ENCODE measurements at places on chromosomes 11 and 22.

- DNase-seq: peak; percentile 90
Measured at GRCh38 chr11:120335908-120336640, at the start of gene ARHGEF12. ARHGEF12 (plus strand) TSS chr11:120336413; CDS start chr11:120337244, 831 bp downstream.

DNA sequence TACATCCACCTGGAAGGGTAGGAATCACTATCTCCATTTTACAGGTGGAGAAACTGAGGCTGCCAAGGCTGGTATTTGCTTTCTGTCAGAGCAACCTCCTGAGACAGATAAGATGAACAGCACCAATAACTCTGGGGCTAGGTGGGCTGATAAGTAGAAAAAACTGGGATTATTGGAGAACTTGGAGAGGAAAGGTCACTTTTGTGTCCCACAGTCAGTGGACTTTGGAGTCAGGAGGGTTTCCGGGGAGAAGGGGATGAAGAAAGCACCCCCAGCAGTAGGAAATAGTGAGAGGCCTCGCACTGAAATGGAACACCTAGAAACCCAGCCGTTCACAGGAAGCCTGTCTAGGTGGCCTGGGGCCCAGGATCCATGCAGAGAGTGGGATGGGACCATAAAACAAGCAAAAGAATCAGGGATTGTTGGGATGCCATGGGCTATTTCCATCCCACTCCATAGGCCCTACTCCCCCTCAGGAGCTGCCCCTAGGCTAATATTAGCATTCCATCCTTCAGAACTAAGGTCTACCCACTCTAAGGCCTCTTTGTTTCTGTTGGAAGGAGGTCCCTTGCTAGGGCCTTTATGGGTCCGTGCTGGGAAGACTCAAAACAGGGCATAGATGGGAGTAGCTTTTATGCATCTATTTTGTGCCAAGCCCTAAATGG, 31.0 kb upstream of the FCHSD2 start:
- no peak for DNase-seq

DNA sequence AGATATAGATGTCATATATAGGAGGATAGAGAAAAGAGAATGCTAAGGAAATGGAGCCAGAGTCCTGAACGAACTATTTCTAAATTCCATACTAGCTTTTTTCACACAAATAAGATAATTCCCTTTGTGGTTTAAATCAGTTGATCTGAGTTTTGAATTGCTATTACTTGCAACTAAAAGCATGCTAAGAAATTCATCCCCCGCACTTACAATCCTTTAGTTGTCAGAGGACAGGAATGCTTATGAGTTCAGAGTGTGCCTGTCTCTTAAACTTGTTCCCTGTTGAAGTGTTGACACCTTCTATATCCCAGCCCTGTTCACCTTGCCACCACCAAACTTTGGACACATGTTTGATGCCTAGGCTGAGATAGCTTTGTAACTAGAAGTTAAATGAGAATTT, 406.2 kb downstream of the METTL15 start:
- no peak for DNase-seq

GRCh38 chr11:68664141-68664540, 20.2 kb upstream of the GAL start:
- no peak for DNase-seq

- DNase-seq: no peak
Measured at GRCh38 chr11:595400-595799, 19.1 kb downstream of the PHRF1 start.

- DNase-seq: no peak
Measured at GRCh38 chr11:117822074-117823033, 2.2 kb downstream of the FXYD2 start.

DNA sequence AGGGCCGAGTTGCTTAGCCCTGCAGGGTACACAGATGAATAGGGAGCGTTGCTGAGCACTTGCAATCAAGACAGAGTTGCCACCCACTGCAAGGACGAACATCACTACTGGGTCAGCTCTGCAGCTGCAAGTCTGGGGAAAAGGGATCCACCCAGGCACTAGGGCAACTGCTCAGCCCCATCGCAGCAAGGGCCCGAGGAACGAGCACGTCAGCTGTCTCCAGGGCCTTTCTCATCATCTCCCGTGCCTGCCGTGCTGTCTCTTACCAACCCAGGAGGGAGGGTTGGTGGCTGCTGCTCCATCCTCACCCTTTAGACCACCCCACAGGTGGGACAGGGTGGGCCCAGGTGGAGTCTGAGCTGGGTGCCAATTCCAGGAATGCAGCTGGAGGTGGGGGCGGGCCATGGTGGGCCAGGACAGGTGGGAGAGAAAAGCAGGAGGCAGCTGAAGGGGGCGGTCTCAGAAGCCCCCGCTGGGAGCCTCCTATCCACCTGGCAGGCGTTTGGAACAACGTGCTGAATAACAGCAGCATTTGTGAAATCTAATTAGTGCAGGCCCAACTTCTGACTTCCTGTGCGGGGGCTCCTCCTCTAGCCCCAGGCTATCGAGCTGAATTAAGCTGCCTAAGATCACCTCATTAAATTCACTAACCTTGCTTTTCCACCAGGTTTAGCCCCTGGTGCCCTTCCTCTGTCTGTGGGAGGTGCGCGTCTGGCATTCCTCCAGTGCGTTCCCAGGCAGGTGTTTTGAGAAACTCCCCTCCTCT, 252.5 kb downstream of the ST3GAL4 start:
- DNase-seq: no peak

- no peak for DNase-seq
Measured at GRCh38 chr11:61507962-61508861, at the start of gene LRRC10B. LRRC10B (plus strand) TSS chr11:61508749; CDS start chr11:61508999, 250 bp downstream.

DNA sequence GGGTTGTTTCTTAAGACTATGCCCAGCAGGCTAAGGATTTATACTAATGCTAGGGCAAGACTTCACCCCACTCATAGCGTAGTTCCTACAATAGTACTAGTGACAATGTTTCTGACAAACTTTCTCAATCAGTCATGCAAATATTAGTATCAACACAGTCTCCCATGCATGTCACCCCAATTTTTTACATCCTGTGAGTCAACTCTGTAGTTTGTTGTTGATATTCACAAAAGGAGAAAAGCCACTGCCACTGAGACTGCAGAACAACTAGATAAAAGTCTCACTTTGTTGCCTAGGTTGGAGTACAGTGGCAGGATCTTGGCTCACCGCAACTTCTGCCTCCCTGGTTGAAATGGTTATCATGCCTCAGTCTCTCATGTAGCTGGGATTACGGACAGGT, 155.2 kb downstream of the RBFOX2 start:
- DNase-seq: no peak

- DNase-seq: no peak
Measured at GRCh38 chr11:18063125-18063524, 17.1 kb upstream of the TPH1 start.

GRCh38 chr11:64173616-64174355, 7.9 kb upstream of the MACROD1 start:
- DNase-seq: no peak

- DNase-seq: no peak
Measured at GRCh38 chr22:45290410-45290936, 5.7 kb downstream of the UPK3A start.

GRCh38 chr11:14082338-14082737, 119.8 kb downstream of the SPON1 start:
- no peak for DNase-seq

DNA sequence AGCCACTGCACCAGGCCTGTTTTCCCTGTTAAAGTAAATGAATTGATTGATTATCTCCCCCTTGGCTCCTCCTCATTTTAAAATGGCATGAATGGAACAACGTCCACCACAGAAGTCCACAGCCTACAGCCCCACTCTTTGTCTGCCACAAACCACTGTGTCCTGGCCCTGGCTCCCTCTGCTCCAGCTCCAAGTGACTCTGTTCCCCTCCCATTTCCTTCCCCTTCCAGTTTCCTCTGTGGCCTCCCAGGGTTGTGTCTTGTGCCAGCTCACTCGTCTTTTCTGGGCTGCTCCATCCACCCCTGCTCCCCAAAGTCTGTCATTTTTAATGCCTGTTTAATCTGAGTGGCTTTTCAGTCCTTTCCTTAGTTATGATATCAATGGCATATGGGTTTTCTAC, 52.4 kb upstream of the CD5 start:
- no peak for DNase-seq

DNA sequence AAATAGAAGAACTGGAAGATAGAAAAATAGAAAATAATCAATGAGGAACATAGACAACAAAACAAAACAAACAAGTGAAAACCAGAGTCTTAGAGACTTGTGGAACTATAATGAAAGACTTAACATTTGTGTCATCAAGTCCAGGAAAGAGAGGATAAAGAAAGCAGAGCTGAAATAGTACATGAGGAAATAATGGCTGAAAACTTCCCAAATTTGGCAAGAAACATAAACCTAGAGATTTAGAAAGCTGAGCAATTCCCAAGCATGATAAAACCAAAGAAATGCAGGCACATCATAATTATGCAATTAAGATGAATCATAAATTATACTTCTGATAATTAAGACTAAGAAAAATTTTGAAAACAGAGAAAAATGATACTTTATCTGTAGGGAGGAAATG, 614.5 kb downstream of the ETS1 start:
- DNase-seq: no peak
